Fibroblast of skin of back (primary cell): ENCODE measurements at places on chromosomes 5 and 9.

- DNase-seq: no peak
Measured at GRCh38 chr5:123709422-123709821, 197.4 kb downstream of the CSNK1G3 start.

DNA sequence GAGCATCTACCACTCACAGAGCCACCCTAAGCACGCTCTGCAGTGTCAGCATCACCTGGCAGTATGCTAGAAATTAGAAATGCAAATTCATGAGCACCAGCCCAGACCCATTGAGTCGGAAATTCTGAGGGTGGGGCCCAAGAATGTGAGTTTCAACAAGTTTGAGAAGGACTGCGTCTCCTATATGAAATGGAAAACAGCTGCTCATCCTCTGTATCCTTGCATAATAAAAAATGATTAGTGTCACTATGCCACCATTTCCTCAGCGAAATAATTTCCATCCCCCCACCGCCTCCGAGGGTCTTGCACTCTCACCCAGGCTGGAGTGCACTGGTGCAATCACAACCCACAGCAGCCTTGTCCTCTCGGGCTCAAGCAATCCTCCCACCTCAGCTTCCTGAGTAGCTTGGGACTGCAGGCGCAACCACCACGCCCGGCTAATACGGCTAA is 1.3 kb upstream of the IQGAP2 start:
- no peak for DNase-seq

GRCh38 chr5:102818345-102818744 is 63.2 kb downstream of the PAM start:
- DNase-seq: no peak

GRCh38 chr9:114910541-114910940 is 19.9 kb downstream of the TNFSF8 start:
- no peak for DNase-seq

DNA sequence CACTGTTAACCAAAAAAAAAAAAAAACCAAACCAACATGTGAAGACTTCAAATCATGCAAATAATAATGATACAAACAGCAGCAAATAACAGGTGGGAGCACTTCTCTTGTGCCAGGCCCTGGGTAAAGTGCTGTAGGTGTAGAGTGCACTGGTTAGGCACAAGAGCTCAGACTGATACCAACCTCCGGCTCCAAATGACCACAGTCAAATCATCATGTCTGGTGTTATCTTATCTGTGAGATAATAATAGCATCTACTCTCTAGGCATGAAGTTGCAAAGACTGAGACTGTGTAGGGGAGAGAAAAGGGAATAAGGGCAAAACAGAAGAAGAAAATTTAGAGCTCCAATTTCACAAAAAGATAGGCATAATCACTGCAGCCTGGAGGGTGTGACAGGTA is 159.5 kb downstream of the ARL15 start:
- DNase-seq: no peak

- DNase-seq: peak; percentile 27
Measured at GRCh38 chr5:179858241-179858585, 404 bp downstream of the MRNIP start.

- DNase-seq: no peak
Measured at GRCh38 chr5:133934822-133935666, 33.4 kb downstream of the C5orf15 start.

- DNase-seq: peak; percentile 1
Measured at GRCh38 chr9:34830068-34830467, 120.1 kb upstream of the CCL21 start.

GRCh38 chr5:168219515-168220410 is 71.7 kb upstream of the WWC1 start:
- DNase-seq: peak; percentile 69

DNA sequence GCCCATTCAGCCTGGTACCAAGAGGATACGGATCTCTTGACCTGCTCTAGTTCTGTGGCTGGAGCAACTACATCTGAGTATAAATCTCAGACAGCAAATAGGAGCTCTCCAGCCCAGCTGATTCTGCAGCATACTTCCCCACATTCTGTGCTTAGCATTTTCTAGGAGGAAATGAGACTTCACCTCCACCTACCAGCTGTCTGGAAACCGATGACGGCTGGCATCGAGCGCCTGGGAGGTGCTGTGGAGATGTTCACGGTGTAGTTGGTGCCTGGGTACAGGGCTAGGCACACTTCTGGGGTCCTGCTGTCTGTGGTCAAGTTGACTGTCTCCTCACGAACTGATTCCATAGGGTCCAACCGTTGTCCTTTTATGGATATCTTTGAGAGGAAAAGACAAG is 63.6 kb downstream of the SUSD1 start:
- no peak for DNase-seq

- no peak for DNase-seq
Measured at GRCh38 chr5:73205305-73205704, 32.3 kb downstream of the TMEM174 start.
